ENCODE measurements at places on chromosomes 4 and X.

- no peak for DNase-seq
These were observed 78.9 kb downstream of the RRAGB start for GRCh38 chrX:55796496-55796895.

DNA sequence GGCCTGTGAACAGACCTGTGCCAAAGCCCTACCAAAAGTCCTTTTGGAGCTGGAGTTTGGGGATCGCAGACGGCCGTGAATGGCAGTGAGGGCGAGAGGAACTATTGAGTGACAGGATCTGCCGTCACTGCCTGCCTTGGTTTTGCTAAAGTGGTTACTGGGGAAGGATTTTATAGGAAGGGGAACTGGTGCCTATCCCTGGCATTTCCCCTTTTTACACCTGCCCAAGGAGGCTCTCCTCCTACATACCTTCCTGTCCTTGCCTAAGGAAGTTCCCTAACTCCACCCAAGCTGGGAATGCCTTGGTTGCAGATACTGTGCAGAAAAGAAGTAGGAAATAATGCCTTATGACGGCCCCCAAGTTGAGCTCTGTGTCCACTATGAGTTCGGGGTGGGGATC is 14.5 kb downstream of the LONRF3 start:
- no peak for DNase-seq

DNA sequence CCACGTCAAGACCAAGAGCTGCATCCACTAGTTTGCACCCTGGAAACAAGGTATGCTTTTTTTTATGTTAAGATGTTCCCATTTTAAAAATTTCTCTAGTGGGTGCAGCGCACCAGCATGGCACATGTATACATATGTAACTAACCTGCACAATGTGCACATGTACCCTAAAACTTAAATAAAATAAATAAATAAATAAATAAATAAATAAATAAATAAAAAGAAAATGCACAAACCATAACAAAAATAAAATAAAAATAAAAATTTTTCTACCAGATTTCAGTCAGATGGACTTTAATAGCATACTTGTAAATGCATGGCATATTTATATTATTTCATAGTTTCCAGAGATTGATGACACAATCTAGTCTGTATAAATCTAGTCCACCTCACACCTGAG is 1.9 kb upstream of the PRR27 start:
- DNase-seq = no peak

DNA sequence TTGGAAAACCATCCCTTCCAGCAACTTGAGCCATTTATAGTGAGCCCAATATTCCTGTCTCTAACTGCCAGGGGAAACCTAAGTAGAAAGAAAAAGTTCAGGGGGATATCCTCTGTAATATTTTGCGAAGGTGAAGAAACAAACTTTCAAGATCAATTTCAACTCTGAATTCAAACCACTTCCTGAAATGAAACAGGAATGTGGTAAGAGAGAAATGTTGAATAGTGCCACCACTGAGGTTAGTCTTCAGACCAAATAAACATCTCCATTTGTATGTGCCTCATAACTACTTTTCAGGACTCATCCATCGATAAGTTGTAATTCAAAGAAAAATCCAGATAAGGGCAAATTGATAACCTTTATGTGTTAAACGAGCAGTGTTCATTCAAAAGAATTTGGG is 128.7 kb downstream of the GABRB1 start:
- DNase-seq = no peak

DNA sequence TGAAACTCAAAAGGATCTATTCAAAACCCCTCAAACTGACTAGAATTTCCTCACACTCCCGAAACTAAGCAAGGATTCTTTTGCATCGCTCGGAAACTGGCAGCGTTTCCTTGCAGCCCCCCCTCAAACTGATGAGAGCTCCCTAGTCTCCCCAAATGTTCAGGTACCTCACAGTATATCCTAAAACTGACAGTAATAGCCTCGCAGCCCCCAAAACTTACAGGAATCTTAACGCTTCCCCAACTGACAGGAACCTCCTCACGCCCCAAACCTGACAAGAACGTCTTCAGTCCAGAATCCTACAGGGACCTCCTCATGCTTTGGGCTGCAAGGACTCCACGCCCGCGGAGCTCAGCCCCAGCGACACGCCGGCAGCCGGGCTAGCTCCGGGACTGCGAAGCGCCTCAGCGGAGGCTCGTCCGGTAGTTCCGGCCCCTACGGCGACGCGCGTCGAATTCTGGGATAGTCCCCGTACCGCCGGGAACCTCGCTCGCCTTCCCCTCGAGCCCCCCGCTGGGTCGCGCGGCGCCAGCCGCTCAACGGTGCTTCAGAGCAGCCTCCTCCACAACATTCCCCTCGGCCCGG is 640 bp downstream of the PHF8 start:
- DNase-seq = no peak

DNA sequence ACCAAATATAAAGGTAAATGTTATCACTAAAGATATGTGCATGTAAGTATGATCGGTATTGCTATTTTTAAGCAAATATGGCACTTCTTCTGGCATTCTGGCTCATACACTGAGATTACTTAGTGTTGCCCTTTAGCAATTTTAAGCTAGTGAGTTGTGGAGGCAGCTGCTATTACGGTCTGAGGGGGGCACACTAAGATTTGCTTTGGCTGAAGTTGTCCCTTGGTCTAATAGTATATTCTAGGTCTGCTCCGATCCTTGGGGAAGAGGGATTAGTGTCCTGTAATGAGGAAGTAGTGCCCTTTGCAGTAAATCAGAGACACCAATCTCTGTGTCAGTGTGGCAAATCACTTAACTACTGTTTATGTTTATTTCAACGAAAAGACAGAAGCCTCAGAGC is 196.5 kb upstream of the FTHL17 start:
- DNase-seq = no peak

Measured in HCT116 (cell line).